Stimulated activated CD8-positive, alpha-beta memory T cell treated with anti-CD3 and anti-CD28 coated beads, Interleukin-7, amount 100 ng/mL, for 1 hour (primary cell): ENCODE measurements at places on chromosomes 4 and X.

DNA sequence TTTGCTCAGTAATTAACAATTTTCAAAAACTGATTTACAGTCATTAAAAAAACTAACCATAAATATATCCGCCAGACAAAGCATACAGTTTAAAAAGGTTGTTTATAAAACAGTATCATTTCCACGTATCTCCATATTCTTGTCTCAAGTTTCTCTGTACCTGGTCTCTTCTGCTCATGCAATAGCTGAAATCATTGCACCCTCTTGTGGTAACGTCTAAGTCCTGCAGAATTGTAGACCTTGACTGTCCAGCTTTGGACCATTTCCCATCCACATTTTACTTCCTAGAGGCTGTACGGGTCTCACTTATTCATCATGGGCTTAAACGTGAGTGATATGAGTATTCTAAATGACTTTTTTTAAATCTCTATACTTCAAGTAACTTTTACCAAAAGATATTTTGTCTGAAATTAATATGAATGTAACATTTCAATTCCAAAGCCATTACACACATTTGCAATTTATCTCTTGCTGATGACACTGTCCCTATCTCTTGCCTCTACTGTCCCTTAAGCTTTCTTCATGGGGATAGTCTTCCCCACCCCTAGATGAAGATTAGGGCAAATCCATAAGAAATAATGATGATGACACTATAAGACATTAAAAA, 118.5 kb downstream of the BTC start:
- no peak for DNase-seq

GRCh38 chrX:139692908-139693307, 15.1 kb downstream of the MCF2 start:
- DNase-seq, result no peak

GRCh38 chr4:110653321-110654253, 30.7 kb upstream of the PITX2 start:
- DNase-seq, result no peak

- no peak for DNase-seq
These were observed 9.5 kb downstream of the XPNPEP2 start for GRCh38 chrX:129748305-129748704.

- DNase-seq, result no peak
These were observed 35.7 kb upstream of the FAM241A start for GRCh38 chr4:112109360-112110058.

DNA sequence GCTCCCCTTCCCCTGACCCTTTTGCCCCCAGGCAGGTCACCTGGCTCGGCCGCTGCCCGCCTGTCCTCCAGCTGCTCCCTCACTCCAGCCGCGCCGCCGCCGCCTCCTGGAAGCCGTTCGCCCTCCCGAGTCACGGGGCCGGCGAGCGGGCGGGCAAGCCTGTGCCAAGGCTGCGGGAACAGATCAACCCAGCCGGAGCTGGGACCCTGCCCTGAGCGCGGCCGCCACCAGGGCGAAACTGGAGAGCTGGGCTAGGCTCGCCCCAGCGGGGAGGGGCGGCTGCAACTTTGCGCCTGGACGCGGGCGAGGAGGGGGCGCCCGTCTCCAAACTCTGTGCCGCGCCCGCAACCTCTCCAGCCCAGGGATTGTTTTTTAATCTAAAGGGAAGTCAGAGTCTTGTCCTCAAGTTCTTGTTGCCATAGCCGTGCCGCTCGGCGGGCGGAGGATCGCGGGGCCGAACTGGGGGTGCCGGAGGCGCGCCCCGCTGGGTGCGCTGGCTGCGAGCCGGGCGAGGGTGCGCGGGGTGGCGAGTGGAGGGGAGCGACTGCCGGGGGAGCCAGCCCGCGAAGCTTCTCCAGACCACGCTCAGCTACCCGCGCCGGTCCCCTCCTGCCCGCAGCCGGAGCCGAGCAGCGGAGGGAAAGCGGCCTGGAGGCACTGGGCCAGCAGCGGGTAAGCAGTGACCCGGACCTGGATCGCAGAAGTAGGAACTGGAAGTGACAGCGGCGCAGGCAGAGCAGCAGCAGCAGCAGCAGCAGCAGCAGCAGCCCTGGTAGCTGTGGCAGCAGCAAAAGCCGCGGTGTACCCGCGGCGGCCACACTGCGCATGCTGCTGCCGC, 13.4 kb downstream of the ARHGEF6 start:
- DNase-seq, result no peak

GRCh38 chr4:159027535-159027934, 75.3 kb upstream of the RAPGEF2 start:
- no peak for DNase-seq

DNA sequence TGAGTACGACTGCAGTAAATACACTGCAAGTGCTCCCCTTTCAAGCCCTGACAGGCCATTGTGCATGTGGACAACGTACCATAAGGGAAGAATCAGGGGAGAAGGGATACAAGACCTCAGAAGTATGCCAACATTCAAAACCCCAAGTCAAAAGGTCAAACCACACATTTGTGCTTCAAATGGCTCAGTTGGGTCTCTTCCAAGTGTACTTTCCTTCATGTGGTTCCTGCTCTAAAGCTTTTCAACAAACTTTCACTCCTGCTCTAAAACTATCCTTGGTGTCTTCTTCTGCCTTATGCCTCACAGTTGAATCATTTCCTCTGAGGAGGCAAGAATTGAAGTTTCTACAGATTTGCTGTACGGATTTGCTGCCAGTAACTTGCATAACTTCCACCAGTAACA, 305.7 kb upstream of the SLIT2 start:
- DNase-seq, result no peak

GRCh38 chrX:31436424-31436823, 364.6 kb upstream of the FTHL17 start:
- DNase-seq, result no peak

DNA sequence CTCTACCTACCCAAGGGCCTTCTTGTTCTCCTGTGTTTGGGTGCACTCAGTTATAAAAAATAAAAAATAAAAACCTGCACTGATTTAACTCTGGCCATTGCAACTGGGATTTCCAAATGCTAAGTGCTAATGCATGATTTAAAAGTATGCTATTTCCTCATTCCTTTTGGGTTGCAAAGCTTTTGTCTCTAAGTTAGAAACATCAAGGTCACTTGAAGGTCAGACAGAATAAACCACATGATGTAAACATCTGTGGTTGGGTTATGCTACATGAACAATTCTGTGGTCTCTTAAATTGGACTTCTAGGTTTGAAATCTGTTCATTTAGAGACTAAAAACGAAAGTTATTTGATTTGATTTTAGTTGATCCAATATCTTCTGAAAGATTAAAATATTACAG, 1547.4 kb upstream of the TENM3 start:
- no peak for DNase-seq

GRCh38 chr4:96383349-96383748, 543.5 kb downstream of the PDHA2 start:
- DNase-seq, result no peak

DNA sequence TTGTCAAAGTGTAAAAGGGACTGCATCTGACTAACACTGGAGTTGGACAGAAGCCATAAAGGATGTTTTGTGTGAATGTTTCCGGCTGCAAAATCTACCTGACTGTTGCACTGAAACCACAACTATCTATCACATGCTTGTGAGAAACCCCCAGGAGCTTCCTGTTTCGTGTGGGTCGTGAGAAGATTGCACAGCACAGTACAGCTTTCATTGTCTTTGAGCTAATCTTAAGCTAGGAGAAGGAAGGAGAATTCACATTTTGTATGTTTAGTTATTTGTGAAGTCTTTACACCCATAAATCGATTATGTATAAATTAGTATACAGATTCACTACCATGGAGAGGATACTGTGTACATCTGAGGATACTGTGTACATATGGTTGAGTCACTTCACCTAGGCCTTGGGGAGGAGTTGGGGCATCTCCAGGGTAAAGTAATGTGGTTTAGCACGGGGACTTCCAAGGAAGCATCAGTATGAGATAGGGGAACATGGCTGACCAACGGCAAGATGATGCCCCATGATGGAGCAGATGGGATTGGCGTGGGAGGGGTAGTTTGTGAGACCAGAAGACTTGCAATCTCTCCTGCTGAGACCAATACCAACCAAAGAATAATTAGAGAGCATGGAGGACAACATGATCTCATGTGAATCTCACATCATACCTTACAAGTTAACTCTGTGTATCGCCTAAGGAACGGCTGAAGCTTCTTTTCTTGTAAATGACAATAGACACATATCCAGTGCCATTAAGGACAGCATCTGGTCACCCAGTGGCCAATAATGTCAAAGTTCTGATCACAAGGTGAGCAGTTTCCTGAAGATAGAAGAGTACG, 43.1 kb upstream of the FAM9C start:
- DNase-seq, result no peak

GRCh38 chrX:110745288-110745687, 50.3 kb downstream of the CHRDL1 start:
- no peak for DNase-seq

DNA sequence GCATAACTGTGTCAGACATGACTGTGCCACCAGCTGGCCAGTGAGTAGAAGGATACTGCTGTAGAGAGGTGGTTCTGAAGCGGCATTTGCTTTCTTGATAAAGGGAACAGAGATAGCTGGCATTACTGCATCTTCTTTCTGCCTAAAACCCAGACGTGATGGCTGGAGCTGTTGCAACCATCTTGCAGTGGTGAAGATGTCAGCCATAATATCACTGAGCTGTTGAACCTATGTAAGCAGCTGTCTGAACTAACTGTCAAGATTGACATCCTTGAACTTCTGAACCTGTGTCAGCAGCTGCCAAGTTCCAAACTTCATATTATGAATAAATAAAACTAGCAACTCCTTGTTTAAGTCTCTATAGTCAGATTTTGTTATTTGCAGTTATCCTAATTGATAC, 88.9 kb upstream of the LNX1 start:
- DNase-seq, result no peak

DNA sequence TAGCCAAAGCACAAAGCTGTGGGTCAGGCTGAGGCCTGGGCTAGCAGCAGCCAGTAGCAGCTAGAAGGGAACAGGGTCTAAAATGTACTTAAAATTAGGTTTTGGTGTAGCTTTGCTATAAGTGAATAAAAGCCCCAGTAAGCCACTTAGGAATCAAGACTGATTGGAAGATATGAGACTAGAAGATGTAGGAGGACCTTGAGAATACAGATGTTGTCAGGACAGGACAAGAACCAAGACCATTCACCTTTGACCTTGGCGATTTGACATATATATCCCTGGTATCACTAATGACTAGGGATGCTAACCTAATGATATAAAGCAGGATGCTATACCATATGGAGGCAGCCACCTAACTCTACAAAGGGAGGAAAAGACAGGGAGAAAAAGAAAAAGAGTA, 238.1 kb downstream of the FBXO8 start:
- DNase-seq, result no peak

DNA sequence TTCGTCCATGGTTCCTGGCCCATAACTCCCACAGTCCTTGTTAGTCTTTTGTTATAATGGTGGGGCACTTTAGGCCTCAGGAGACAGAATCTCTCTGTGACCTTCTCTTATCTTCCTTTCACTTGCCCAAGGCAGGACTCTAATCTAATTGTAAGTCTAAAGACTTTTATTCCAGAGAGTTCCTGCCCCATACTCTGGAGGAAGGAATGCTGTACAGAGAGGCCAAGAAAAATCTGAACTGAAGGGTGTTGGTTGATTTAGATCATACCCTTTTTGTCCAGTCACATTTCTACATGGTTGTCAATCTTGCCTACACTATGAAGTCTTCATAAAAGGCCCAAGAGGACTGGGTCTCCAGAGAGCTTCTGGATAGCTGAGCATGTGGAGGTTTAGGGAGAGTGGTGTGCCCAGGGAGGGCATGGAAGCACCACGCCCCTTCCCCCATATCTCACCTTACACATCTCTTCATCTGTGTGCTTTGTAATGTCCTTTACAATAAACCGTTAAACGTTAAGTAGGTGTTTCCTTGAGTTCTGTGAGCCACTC, 84.5 kb downstream of the AFF1 start:
- no peak for DNase-seq

- no peak for DNase-seq
These were observed 288.2 kb downstream of the IL1RAPL2 start for GRCh38 chrX:104854188-104854587.

DNA sequence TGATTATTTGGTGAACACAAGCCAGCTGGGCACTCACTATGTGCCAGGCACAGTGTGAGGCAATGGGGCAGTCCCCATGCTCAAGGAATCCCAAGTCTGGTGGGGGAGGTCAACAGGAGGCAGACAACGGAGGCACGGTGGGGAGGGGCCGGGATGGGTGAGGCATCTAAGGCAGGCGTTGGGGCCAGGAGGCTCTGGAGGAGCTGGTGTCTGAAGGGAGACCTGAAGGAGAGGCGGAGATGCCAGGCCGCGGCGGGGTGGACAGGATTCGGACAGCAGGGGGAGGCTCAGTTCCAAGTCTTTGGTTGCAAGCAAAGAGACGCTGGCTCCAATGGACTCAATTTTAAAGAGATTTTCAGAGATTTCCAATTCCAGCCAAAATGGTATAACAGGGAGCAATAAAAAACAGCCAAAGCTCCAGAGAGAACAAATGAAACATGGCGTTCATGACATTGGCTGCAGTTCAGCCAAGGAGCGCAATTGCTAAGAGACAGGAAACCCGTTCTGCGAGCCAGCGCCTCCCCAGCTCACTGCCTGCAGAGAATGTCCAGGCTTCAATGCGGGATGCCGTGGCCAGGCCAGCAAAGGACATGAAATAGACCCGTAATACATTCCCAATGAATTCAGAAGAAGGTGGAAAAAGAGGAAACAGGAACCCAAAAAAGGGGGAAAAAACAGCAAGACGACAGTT, 105.2 kb upstream of the LRPAP1 start:
- no peak for DNase-seq

DNA sequence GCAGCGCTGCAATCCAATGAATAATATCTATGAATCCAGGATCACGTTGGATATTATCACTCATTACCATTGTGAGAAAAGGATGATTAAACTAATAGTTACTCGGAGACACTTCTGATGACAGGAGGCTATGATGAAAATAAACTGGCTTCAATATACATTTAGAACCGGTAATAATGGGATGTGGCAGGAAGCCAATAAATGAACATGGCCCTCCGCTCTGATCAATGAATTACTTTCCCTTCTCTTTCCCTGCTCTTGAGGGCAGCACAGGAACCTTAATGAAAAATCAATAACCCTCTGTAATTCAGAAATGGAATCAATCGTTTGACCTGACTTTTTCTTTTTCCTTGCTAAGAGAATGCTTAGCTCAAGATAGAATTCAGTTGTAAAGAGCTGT, 103.9 kb upstream of the PAQR3 start:
- no peak for DNase-seq

GRCh38 chr4:5050520-5051277, 581 bp upstream of the STK32B start:
- no peak for DNase-seq

DNA sequence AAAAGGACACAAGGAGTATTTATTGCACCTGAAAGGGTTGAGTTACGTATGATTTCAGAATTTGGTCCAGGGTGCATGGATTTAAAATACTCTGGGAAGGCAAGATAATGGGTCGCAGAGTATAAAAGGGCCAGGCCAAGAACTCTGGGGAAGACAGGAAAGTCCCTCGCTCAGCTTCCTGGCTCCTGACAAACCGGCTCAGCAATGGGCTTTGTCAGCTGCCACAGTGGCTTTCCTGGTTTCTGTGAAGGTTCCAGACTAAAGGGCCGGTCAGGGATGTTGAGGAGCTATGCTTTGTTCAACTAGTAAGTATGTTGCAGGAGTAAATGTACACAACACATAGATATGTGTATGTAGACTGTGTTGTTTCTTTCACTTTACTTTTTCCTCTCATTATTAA, 154.4 kb upstream of the ETNPPL start:
- no peak for DNase-seq

GRCh38 chr4:20825505-20825904, 125.2 kb downstream of the PACRGL start:
- no peak for DNase-seq

- DNase-seq, result no peak
These were observed 105.1 kb upstream of the CPEB2 start for GRCh38 chr4:14897217-14897616.

GRCh38 chr4:121421594-121421993, 40.8 kb upstream of the QRFPR start:
- DNase-seq, result no peak

GRCh38 chr4:104966349-104967033, 180.2 kb upstream of the TET2 start:
- DNase-seq, result no peak
